B cell (primary cell): ENCODE measurements at places on chromosomes 7 and 10. TPM values are rescaled to one million over a fixed set of nuclear protein-coding genes. Genes with fewer than 3 reads are reported as not detected.
A peak's percentile ranks its signal among the peaks of the same experiment; 100 is the strongest.

Gene SYT15
- 0.17 and 0.18 TPM in 2 replicates for polyA plus RNA-seq

DNA sequence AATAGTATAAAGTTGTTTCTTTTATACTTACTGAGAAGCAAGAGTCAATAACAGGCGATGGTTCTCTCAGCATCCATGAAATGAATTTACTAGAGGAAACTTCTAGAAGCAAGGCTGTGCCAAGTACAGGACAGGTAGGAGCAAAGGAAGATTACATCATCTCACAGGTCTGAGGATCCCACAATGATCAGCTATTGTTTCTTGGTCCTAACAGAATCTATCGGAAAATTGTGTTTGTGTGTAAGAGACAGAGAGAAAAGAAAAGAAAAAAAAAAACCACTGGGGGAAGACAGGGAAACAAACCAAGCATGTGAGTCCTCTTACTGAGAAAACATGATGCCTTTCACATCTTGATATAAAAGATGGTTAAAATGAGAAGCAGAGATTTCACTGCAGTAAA lies 535.0 kb upstream of the NRP1 start:
- H3K27me3 ChIP-seq: no peaks in the 10 kb centered on the region
- H3K4me3 ChIP-seq: no peak overlapping the region
- H3K4me1 ChIP-seq: no peaks in the 10 kb centered on the region

DNA sequence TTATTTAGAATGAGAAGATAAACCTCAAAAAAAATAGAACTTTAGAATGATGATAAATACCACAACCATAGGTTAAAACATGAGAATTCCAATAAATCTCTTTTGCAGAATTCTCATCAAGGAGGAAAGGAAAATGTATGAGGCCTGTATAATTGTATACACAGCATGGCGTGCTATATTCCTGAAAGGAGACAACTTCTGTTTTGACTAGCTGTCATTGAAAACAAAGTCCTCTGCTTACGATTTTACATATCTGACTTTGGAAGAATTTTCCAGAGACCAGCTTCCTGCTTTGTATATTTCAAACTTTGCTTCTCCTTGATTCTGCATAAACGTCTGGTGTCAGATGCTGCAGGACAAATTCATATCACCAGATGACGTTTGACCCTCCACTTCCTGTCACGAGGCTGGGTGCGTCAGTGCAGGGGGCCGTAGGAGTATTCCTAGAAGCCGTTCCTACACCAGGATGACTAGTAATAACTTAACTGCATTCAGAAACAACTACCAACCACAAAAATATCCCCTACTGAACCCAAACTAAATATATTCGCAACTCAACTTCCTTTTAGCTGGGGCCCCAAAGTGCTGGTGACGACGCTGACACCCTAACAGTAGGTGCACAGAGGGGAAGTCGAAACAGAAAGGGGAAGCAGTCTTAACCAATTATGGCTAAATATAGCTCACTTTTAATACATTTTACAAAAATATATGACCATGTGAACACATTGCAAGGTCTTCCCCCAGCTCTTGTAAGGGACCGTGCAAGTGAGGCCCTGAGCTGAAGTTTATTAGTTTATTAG lies 178.6 kb upstream of the INHBA start:
- H3K4me1 ChIP-seq: peaks cover 63% of the 10 kb centered on the region
- peak overlapping the region; percentile 91 for H3K27ac ChIP-seq
- H3K4me3 ChIP-seq: no peak overlapping the region
- no peaks in the 10 kb centered on the region for H3K36me3 ChIP-seq
- peak; percentile 96 for DNase-seq
- H3K27me3 ChIP-seq: no peaks in the 10 kb centered on the region

DNA sequence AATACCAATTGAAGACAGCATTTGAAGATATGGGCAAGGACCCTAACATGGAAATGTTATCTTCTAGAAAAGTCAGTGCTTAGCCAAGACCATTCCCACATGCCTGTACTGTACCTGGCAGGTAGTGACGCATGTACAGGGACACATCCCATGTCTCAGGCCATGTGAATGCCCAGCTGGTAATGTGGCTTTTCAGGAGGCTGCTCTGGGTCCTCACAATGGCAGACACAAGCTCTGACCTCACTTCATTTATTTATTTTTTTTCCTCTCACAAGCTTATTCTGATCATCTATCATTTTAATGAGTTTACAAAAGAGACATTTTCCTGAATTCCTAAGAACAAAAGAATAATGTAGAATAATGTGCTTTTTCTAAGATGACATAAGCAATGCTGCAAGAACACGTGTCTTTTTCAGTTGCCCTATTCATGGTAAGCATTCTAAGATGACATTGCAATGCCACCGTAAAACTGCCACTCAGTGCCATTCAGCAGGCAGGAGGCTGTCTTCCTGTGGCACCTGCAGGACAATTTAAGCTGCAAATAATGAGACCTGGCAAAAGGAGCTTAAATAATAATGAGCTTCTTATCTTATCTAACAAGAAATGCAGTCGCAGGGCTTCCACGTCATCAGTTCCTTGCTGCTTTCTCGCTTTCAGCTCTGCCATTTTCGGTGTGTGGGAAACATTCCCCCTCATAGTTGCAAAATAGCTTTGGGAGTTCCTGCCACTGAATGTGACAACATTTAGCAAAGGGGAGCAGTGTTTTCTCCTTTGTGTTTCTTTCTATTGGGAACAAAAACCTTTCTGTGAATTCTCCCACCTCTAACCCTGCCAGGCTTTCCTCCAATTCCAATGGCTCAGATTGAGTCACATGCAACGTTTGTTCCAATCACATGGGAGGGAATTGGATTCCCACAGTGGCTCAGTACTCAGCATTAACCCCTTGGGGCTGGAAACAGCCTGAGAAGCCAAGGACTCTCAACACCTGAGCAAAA lies 113.0 kb downstream of the SEC23IP start:
- H3K4me1 ChIP-seq: no peaks in the 10 kb centered on the region
- H3K4me3 ChIP-seq: no peak overlapping the region
- no peak for DNase-seq

GRCh38 chr10:97861924-97862323 lies 12.3 kb downstream of the GOLGA7B start:
- no peaks in the 10 kb centered on the region for H3K36me3 ChIP-seq
- no peaks in the 10 kb centered on the region for H3K27me3 ChIP-seq
